ENCODE measurements at places on chromosomes 2 and 18. TPM values are rescaled to one million over a fixed set of nuclear protein-coding genes. Genes with fewer than 3 reads are reported as not detected.

GRCh38 chr18:54129448-54130067 is 94.9 kb downstream of the MBD2 start:
- no peak for DNase-seq

DNA sequence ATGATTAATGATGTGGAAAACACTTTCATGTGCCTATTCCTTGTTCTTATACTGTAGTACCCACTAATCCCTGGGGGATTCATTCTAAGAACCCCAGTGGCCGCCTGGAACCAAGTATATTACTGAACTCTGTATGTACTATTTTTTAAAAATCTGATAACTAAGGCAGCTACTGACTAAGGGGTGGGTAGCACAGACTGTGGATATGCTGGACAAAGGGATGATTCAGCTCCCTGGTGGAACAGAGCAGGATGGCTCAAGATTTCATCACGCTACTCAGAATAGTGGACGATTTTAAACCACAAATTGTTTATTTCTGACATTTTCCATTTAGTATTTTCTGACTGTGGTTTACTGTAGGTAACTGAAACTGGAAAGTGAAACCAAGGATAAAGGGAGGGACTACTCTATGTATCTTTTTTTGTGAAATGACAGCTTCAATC is 41.8 kb upstream of the CDC42EP3 start:
- no peak for DNase-seq

- DNase-seq = no peak
Observed at GRCh38 chr2:108324531-108325255, 36.0 kb downstream of the SULT1C2 start.

DNA sequence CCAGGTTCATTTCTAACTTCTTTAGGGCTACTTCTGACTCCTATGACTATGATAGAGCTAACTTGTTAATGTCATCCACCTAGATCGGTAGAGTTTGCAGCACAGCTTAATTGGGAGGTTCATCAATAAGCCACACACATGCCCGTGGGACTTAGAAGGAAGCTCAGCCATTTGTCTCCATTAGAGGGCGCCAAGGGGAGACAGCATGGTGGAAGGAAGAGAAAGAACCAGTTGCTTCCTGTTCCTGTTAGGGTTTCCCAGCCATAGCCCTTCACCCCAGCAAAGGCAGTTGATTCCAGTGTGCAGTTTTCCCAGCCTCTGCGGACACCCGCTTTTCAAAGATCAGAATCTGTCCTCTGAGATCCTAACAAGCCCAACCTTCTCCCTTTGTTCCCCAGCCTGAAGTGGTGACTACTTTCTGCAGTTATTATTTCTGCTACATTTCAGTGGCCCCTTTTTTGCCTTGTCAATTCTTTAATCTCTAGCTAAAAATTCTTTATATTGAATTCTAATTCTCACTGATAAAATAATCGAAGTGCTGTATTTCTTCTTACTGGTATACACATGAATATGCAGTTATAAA is 30.3 kb downstream of the MAIP1 start:
- peak; percentile 18 for DNase-seq

DNA sequence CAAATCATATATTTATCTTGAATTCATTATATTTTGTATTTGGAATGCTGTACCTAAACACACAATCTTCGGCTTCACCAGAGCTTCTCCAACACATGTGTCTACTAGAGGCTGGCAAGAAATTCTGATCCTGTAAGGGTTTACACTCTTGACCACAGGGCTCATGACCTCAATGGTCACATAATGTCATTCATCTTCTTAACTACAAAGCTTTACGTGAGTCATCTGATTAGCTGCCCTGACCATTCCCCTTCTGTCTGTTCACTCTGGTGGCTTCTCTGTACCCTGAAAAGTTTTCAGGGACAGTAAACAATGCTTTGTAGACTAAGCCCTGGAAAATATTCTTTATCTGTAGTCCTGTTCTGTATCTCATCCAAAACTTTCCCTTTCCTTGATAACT is 423.9 kb downstream of the CMPK2 start:
- DNase-seq = no peak

- no peak for DNase-seq
Observed at GRCh38 chr2:46703588-46703987, 212.0 kb downstream of the MCFD2 start.

SCG2 gene
- total RNA-seq = not detected

GRCh38 chr2:174750923-174751441 is 13.3 kb downstream of the CHRNA1 start:
- no peak for DNase-seq

DNA sequence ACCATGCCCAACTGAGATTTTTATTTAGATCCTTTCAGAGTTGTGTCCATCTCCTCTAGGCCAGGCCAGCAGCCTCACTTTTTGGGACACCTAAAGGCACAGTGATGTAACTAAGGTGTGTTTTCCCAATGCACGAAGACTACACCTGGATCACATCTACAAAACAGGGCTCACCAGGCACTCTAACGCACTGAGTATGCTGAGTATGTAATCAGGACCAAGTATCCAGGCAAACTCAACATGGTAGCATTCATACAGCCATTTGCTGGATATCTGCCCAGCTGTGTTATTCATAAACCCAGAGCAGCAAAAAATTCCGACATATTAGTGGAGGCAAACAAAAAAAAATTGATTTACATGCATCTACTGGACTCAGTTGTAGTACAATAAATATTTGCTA is 33.8 kb downstream of the LPIN2 start:
- DNase-seq = no peak

GRCh38 chr2:33013684-33014110 is 66.9 kb downstream of the LTBP1 start:
- DNase-seq = no peak

DNA sequence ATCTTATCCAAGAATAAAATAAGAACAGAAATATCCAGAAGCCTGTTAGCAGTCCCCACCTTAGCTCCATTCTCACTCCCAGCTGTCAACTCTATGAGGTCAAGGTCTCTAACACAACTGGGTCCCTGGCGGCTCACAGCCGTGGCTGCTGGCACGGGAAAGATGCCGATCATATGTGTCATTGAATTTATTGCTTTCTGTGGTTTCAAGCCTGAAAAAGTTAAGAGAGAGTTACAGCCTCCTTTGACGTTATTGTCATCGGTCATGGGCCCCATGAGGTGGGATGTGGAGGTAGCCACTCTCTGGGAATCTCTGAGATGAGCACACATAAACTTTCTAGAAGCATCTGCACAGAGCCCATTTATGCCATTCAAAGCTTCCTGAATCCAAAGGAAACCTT is 28.7 kb upstream of the CABLES1 start:
- DNase-seq = no peak

SCN3A gene
- total RNA-seq = 5.3 TPM

TDRD15 gene
- 0.59 TPM for total RNA-seq

GRCh38 chr2:8288206-8288605 is 393.6 kb upstream of the ID2 start:
- DNase-seq = no peak

DNA sequence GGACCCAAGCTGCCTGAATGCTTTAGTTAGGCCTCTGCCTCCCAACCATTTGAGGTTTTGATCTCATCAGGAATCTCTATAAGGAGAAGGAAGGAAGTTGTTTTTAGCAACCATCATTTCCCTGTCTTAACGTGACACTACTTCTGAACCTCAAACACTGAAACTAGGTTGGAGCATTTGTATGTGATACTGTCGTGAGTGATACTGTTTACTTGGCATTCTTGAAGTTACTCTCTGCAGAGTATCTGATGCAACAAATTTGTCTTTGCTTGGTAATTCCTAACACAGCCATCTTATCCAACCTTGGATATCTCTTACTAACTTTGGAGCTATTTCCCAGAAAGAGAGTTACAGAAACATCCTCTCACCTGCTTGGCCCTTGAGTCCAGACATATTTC is 22.1 kb downstream of the TTLL4 start:
- DNase-seq = no peak

GRCh38 chr18:38221476-38222100 is 656.0 kb upstream of the CELF4 start:
- no peak for DNase-seq

HTR2B gene
- 0.98 TPM for total RNA-seq

DNA sequence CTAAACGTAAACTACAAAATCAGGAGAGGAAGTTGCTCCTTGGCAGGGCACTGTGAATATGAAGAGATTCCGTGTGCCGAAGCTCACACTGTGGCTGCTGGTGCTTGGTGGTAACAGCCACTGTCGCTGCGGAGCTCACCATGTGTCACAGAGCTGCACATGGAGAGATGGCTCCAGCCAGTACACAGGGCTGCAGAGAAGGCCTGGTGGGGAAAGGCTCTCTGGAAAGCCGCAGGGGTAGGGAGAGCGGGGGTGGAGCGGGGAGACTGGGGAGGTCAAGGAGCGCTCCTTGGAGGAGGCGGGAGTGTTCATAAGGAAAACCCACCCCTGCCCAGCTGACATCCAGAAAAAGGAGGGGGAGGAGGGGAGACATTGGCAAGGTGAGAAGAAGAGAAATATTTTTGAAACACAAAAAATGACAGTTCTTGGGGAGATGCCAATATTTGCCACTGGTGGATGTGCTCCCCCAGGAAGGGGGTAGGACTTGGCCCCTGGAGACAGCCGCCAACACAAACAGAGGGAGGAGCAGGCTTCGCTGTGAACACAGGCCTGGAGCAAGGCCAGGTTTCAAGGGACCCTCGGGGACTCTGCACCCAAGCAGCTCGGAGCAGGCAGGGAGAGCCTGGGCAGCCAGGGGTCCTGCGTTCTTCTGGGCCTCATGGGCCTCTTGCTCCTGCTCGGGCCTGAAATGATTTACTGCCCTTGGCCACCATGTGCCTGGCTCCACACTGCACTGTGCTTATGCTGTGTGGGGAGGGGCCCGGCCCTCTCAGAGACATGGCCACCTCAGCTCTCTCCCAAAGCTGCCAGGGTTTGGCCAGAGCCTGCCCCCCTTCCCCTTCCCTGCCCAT is 102.6 kb upstream of the GLI2 start:
- no peak for DNase-seq

CYP26B1 gene
- 3.9 TPM for total RNA-seq

ACMSD gene
- 0.59 TPM for total RNA-seq

DLGAP1 gene
- 0.96 TPM for total RNA-seq

DNA sequence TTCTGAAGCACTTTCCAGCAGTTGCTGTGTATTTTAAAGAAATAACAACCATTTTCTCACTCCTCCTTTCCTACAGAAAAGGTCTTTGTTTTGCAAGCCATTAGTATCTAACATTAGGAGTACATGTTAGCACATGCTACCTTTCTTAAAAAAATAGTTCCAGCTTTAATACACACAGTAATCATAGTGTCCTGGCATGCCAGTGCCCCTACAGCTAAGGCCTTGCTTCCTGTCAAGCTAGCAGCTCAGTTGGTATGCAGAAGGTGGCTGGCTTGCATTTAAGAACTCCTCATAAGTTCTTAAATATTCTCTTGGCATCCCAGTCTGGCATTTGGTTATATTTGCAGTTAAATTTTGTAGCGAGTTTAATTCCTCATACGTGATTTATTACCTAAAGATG is 141.3 kb upstream of the IL1R2 start:
- DNase-seq = no peak

IL36RN gene
- not detected for total RNA-seq

DNA sequence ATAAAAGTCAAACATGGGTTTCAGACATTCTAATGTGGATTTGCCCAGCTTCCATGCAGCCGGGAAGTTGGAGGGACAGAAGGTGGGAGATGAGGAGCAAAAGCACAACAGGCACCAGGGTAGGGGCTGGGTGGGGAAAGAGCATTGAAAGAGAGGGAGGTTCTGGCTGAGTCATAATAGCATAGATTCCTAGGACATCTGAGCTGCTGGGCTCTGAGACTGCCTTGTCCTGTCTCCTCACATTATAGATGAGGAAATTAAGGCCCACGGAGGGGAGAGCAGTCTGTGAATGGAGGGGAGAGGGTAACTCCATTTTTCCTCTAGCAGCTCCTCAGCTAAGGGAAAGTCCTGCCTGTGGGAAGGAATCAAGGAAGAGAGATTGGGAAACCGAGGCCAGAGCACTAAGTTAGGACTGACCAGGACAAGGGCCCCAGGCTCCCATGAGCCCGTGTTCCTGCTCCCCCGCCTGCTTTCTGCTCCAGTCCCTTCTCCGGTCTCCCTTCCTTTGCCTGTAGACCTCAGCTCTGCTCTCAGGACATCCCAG is 26.2 kb downstream of the SH2D6 start:
- DNase-seq = no peak

DNA sequence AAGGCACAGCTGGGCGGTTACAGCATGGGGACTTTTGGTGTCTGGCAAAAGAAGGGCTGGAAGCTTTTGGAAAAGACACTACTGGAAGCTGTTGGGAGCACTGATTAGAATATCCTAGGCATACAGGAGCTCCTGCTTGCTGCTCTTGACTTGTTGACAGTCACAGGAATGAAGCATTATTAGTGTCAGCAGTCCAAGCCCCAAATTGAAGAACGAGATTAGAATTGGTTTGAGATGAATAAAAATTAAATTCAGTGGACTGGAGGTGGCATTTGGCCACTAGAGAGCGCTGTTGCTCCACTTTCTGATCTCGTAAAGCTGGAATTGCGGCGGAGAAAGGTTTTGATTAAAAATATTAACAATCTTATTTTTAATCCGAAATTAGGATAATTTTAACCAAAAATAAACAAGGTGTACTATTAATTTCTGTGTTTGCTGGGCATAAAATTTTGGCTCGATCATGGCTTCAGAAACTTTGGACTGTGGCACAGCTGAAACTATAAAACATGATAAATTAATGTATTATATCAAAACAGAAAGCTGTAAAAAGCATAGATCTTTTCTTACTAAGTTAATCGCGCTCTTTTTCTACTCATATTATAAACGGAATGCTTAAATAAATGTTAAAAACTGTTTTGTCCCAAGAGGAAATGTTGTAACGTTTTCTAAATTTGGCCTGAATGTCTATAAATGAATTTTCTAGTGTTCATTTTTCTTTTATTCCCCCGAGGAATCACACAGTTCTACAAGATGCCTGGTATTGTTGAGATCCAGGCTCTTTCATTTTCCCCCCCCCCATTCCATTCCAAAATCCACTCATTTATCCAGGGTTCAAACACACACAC is 2.4 kb upstream of the HOXD8 start:
- DNase-seq = no peak

GRCh38 chr2:48691935-48692691 is 63.4 kb downstream of the LHCGR start:
- no peak for DNase-seq

DNA sequence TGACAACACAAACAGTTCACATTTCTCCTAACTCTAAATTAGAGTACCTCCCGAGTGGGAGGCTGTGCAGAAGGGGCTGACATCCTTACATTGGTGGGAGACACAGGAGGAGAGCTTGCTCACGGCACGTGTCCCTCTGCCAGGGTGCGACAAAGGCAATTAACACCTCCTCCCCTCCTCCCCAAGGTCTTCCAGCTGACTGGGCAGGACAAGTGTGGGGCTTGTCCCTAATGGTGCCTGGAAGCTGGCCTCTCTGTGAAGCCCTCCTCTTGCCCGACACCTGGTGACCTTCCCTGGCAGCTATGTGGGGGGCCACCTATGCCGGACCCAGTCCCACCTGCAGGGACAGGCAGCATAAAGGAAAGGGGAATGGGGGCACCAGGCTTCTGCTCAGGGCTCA is 57.0 kb downstream of the FAM168B start:
- DNase-seq = no peak
